ENCODE measurements at places on chromosomes 3 and 15. TPM values are rescaled to one million over a fixed set of nuclear protein-coding genes. Genes with fewer than 3 reads are reported as not detected.
A peak's percentile ranks its signal among the peaks of the same experiment; 100 is the strongest.

- no peaks in the 10 kb centered on the region for H3K36me3 ChIP-seq
- H3K27ac ChIP-seq: no peak overlapping the region
- H3K4me1 ChIP-seq: peaks cover 3% of the 10 kb centered on the region
- no peaks in the 10 kb centered on the region for H3K27me3 ChIP-seq
- peak overlapping the region; percentile 83 for H3K4me3 ChIP-seq
- peak; percentile 87 for DNase-seq
Measured at GRCh38 chr15:60590935-60591495, 112.1 kb upstream of the ICE2 start.

Gene CSTA
- 3.6 TPM for total RNA-seq

- no peak for DNase-seq
- H3K4me3 ChIP-seq: no peak overlapping the region
- no peaks in the 10 kb centered on the region for H3K36me3 ChIP-seq
- H3K27me3 ChIP-seq: no peaks in the 10 kb centered on the region
Measured at GRCh38 chr15:66600240-66600627, 34.4 kb upstream of the LCTL start.

- H3K4me1 ChIP-seq: no peaks in the 10 kb centered on the region
- H3K27ac ChIP-seq: no peak overlapping the region
- peak; percentile 89 for DNase-seq
Measured at GRCh38 chr15:39976291-39977274, 42.7 kb downstream of the EIF2AK4 start.

DNA sequence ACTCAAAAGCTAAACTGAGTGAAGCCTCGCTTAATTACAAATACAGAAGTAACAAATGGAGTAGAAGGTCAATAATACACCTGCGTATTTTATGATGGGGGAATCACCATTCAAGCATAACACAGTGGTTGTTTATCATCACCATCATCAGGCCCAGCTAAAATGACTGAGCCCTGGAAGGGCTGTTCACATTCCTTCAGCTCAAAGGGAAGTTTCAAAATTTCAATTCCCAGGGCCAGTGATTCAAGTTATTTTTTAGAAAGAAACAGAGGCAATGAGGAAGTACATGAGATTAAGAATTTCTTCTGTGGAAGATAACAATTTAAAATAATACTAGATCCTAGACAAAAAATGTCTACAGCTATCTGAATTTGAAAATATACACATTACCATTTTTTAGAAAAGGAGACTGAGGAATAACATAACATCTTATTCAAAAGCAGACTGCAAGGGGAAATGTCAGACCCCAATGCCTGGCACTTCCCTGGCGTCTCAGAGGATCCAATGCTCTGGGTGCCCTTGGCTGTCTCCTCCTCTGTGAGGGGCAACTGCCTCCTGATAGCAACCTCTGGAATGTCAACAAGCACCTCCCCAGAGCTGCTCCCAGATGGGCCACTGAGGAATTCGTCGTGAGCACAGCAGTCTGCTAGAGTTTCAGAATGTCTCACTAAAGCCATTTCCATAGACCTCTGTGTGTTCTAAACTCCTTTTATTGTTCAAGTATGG is 22.8 kb downstream of the EHD4 start:
- no peak overlapping the region for H3K4me3 ChIP-seq
- DNase-seq: no peak

DNA sequence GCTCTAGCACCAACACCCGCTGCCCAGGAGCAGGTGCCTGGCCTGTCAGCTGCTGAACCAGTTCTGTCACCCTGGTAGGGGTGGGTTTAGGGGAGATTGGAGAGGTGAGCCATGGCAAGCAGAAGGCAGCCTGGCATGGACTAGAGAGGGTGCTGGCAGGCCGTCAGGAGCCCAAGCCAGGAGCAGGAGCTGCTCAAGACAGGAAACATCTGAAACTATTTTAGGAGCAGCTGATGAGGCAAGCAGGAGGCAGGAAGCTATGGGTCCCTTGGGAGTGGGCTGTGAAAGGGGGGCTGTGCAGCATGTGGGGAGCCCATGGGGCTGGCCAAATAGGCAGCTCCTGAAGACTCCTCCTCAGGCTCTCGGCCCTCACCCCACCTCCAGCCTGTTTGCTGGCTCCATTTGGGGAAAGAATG is 2.3 kb downstream of the INKA1 start:
- H3K4me3 ChIP-seq: no peak overlapping the region
- peak; percentile 93 for DNase-seq
- no peaks in the 10 kb centered on the region for H3K4me1 ChIP-seq
- H3K36me3 ChIP-seq: peaks cover 1% of the 10 kb centered on the region

DNA sequence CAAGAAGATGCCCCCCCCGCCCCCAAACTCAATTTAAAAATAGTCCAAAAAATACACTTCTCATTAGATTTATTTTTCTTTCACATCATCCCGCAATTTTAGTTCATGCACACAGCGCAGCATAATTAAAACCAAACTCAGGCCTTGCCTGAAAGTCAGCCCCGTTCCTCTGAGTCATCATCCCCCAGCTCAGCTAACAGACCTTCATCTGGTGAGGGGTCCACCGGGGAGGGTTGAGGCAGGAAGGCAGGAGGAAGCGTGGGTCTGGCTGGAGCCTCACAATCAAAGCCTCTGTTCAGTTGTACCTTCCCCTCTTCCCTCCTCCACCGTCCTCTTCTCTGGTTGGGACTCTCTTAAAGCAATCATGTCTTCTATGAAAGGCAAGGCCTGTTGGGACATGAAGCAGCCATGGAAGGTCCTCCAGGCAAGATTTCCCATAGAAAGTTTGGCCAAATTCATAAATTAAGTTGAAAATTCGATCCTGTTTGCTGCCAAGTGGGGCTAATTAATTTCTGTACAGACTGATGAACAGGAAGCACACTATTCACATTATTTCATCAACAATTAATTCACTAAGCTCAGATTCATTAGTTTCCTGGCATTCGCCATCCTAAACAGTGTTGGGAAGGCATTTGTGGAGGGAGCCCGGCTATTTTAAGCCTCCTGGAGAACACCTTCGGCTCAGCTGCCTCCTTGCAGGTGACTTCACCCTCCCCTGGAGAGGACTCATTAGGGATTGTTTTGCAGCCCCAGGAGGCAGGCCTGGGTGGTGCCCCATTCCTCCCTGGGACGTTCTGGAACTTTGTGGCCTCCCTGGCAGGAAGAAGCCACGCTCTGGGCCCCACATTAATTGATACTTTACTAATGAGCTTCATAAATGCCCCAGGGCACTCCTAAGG is 72.3 kb upstream of the BNC1 start:
- no peaks in the 10 kb centered on the region for H3K4me1 ChIP-seq
- no peaks in the 10 kb centered on the region for H3K36me3 ChIP-seq
- no peak for DNase-seq
- H3K27me3 ChIP-seq: no peaks in the 10 kb centered on the region

GRCh38 chr3:111787556-111788463 is 71.3 kb upstream of the PHLDB2 start:
- H3K4me3 ChIP-seq: no peak overlapping the region
- no peak for DNase-seq
- H3K27ac ChIP-seq: no peak overlapping the region
- no peaks in the 10 kb centered on the region for H3K4me1 ChIP-seq

- H3K27me3 ChIP-seq: no peaks in the 10 kb centered on the region
- peak overlapping the region; percentile 42 for H3K27ac ChIP-seq
- no peak for DNase-seq
- H3K4me3 ChIP-seq: no peak overlapping the region
- no peaks in the 10 kb centered on the region for H3K4me1 ChIP-seq
Measured at GRCh38 chr3:71247221-71247957, 336.1 kb downstream of the FOXP1 start.

- H3K36me3 ChIP-seq: peaks cover 2% of the 10 kb centered on the region
- H3K27me3 ChIP-seq: no peaks in the 10 kb centered on the region
- H3K4me1 ChIP-seq: no peaks in the 10 kb centered on the region
- no peak for DNase-seq
- no peak overlapping the region for H3K4me3 ChIP-seq
Measured at GRCh38 chr3:67531181-67532101, 123.0 kb downstream of the SUCLG2 start.

Gene CHST2
- total RNA-seq: 3.7 TPM

DNA sequence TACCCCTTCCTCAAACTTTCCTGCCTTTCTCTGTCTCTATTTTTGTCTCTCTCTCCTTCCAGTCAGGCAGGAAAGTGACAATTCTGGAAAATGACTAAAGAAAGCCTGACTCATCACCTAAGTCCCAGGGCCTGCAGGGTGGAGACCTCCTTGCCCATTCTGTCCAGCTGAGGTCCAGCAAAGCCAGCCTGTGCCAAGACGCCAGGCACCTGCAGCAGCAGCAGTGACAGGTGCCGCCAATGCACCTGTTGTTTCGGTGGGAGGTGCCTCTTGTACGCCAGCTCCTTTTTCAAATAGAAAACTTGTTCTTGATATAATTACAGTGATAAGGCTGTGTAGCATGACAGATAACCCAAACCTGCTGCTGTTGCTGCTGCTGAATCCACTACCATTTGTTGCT is 501.3 kb downstream of the NTRK3 start:
- H3K4me3 ChIP-seq: no peak overlapping the region
- no peaks in the 10 kb centered on the region for H3K4me1 ChIP-seq
- H3K27ac ChIP-seq: no peak overlapping the region
- H3K27me3 ChIP-seq: no peaks in the 10 kb centered on the region

Gene ZKSCAN7
- 3.5 TPM for total RNA-seq

DNA sequence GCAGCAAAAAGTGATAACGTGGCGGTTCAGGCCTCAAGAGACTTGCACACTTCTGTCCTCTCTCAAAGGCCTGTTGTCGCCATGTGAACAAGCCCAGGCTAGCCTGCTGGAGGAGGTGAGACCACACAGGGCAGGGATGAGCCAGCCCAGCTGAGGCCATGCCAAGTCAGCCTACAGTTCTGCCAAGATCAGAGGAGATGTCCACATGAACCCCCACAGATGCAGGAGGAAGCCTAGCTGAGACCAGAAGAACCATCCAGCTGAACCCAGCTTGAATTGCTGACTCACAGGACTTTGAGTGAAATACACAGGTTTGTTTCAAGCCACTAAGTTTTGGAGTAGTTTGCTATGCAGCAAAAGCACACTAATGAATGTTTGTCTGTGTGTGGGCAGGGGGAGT is 50.3 kb upstream of the SEC13 start:
- no peak overlapping the region for H3K27ac ChIP-seq
- H3K36me3 ChIP-seq: no peaks in the 10 kb centered on the region
- no peaks in the 10 kb centered on the region for H3K27me3 ChIP-seq
- no peak overlapping the region for H3K4me3 ChIP-seq
- DNase-seq: no peak
- no peaks in the 10 kb centered on the region for H3K4me1 ChIP-seq

DNA sequence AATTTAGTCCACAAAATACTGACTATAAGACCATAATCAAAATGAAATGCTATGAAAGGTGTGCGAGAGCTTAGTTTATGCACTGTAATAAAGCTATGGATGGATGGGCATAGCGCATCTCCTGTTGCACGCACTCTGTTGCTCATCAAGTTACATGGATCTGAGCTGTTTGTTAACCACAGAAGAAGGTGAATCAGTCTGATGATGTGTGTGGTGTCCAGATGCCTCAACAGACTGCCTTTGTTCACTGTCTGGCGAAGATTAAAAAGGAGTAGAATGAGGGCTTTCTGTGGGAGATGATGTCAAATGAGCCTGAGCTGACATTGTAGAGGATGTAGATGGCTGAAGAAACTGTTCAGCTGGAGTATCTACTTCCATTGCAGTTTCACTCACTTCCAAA is 36.1 kb downstream of the NSMCE3 start:
- no peaks in the 10 kb centered on the region for H3K27me3 ChIP-seq
- no peak for DNase-seq
- H3K27ac ChIP-seq: no peak overlapping the region
- H3K4me3 ChIP-seq: no peak overlapping the region
- H3K36me3 ChIP-seq: no peaks in the 10 kb centered on the region
- no peaks in the 10 kb centered on the region for H3K4me1 ChIP-seq

Gene GOLGA8N
- 18.1 TPM for total RNA-seq

- no peaks in the 10 kb centered on the region for H3K27me3 ChIP-seq
- no peaks in the 10 kb centered on the region for H3K36me3 ChIP-seq
- DNase-seq: no peak
- no peak overlapping the region for H3K27ac ChIP-seq
- H3K4me3 ChIP-seq: no peak overlapping the region
Measured at GRCh38 chr15:91318516-91318915, 218.5 kb downstream of the SV2B start.

Gene CEMIP
- 7.5 TPM for total RNA-seq

Gene ERC2
- total RNA-seq: 0.27 TPM

Gene NDN
- 29.0 TPM for total RNA-seq

DNA sequence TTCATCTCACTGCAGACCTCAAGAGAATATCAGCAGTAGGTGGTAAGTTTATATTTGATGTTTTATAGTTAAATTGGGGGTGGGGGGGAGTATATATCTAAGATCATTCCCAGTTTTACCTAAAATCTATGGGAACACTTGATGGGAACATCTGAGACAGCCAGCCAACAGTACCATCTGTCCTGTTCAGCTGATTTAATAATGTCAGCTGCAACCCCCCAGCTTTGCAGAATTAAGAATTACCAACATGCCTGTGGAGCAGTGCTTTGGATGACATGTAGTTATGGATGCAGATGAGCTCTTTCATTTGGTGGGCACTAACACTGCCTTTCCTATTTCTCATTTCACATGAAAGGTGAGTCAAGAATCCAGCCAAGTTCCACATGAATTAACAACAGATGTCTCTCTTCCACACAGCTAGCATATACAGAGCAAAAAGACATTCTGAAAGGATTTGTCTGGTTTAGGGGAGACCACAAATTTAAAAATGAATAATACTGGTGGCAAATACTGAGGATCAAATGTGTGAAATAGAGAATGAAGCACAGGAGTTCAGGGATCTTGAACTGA is 76.2 kb downstream of the SETD5 start:
- no peak for DNase-seq
- H3K4me1 ChIP-seq: no peaks in the 10 kb centered on the region
- H3K27me3 ChIP-seq: no peaks in the 10 kb centered on the region
- H3K36me3 ChIP-seq: peaks cover 8% of the 10 kb centered on the region
- H3K27ac ChIP-seq: no peak overlapping the region
- H3K4me3 ChIP-seq: no peak overlapping the region

- H3K4me1 ChIP-seq: no peaks in the 10 kb centered on the region
- H3K27ac ChIP-seq: no peak overlapping the region
- no peak for DNase-seq
- no peaks in the 10 kb centered on the region for H3K27me3 ChIP-seq
Measured at GRCh38 chr3:191762323-191762960, 301.5 kb downstream of the PYDC2 start.

Gene RPN1
- 133 TPM for total RNA-seq

Gene TICRR
- 0.60 TPM for total RNA-seq

DNA sequence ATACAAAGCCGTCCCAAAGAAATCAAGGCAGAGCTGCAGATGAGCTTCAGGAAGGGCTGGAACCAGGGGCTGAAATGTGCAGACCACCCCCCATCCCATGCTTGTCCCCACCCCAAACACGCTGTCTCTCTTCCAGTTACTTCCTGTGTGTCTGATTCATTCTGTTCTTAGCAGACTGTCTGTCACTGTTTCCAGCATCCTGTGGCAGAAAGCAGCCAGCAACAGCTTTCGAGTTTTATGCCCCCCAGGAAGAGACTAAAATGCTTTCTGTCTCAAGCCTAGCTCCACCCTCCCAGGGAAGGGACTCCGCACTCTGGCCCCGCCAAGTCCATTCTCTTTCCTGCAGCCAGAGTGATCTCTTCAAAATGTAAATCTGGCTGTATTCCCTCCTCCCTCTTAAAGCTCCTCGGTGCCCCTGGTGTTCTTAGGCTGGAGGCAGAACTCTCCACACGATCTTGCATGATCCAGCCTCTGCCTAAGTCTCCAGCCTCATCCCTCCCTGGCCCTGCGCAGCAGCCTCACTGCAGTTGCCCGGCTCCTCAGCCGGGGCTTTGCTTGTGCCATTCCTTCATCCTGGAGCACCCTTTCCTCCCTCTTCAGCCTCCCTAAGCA is 41.5 kb downstream of the HRH1 start:
- DNase-seq: no peak
- no peaks in the 10 kb centered on the region for H3K27me3 ChIP-seq
- peaks cover 2% of the 10 kb centered on the region for H3K4me1 ChIP-seq

Gene SLC22A13
- 1.1 TPM for total RNA-seq

Gene WDR93
- not detected for total RNA-seq

Data from aorta (tissue), 5 donors.